ENCODE measurements at places on chromosomes 16 and 17.

DNA sequence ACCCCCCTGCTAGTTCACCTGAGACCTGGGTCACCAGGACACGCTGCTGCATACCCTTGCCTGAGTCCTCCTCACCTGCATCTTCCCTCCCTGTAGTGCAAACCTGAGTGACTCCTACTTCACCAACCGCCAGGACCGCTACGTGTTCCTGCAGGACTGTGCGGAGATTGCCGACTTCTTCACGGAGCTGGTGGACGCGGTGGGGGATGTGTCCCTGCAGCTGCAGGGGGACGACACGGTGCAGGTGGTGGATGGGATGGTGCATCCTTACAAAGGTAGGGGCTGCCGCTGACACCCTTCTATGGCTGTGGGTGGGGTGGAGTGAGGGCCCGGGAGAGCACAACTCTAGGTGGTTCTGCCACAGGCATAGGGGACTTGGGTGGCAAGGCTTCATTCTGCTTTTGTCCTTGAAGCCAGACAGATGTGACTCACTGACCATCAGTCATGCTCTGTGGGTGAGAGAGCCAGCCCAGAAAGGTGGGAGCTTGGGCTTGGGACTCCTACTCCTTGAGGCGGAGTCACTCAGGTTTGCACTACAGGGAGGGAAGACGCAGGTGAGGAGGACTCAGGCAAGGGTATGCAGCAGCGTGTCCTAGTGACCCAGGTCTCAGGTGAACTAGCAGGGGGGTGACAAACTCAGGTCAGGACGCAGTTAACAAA, 22.3 kb downstream of the PGS1 start:
- DNase-seq = no peak

- DNase-seq = no peak
Observed at GRCh38 chr17:2191227-2191626, 112.4 kb downstream of the SMG6 start.

DNA sequence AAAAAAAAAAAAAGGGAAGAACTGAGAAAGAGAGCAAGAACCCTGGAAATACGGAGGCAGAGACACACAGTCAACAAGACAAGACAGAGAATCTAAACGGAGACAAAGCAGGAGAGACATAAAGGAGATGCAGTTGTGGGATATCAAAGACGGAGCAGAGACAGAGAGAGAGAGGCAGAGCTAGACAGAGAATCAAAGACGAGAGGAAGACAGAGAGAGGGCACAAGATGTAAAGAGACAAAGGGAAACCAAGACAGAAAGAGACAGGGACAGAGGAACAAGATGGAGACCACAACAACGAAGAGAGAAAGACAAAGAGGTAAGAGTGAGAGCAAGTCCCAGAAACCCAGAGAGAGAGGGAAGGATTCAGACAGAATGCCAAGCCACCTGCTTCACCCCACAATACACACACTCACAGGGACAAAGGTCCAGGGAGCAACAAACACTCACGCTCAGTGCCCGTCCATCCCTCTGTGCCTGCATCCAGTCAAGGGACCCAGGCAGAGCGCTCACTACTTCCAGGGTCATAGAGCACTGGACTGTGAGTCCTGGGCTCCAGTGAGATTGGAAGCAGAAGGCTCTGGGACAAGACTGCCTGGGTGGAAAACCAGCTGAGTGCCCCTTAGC, 88.9 kb downstream of the C16orf78 start:
- no peak for DNase-seq

GRCh38 chr17:21298983-21299519, 14.5 kb downstream of the MAP2K3 start:
- DNase-seq = no peak

- no peak for DNase-seq
Observed at GRCh38 chr16:27638833-27639560, 89.1 kb downstream of the KATNIP start.

DNA sequence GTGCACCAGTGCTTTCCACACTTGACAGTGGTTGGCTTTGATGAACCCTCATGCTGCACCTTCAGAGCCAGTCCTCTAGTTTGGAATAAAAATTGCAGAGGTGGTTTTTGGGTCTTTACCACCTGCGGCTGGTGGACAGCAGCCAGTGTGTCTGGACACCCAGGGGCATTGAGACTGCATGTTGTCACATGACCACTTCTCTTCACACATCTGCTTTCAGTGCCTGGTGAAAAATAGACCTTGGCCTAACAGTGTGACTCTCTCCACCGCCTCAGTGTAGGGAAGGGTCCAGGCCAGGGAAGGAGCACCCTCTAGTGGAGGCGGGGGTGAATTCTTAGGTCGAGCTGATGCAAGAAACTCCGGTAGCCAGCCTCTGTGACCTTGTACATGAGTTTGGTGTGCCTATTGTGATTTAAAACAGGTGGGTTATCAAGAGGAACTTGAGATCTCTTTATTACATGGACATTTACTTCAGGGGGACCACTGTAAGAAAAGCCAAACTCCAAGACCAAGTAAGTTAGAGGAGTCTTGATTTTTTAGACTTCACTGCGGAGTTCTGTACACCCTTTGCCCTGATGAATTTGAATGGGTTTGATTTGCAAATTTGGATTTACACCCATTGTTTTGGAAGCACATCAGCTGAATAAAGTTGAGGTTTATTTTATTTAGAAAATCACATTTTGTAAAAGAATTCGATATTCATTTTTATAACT, 17.9 kb downstream of the GOSR2 start:
- DNase-seq = peak; percentile 55

- DNase-seq = no peak
Observed at GRCh38 chr17:29571486-29571882, 3.0 kb downstream of the TP53I13 start.
